ENCODE measurements at places on chromosomes 13 and 19.

DNA sequence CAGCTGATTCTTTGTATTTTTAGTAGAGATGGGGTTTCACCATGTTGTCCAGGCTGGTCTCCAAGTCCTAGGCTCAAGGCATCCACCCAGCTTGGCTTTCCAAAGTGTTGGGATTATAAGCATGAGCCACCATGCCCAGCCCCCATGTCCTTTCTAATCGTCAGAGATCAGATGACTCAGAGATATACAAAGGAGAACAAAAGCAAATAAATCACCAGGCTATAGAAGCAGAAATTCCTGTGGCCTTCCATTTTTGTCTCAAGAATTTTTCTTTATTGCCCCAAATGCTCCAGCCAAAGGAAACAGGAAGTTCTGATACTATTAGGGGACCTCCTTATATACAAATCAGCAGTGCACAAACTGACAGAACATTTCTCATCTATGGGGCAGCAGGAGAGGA is 207.8 kb downstream of the RFC3 start:
- no peaks in the 10 kb centered on the region for H3K36me3 ChIP-seq
- H3K4me3 ChIP-seq: no peak overlapping the region
- no peaks in the 10 kb centered on the region for H3K27me3 ChIP-seq
- H3K4me1 ChIP-seq: no peaks in the 10 kb centered on the region
- H3K27ac ChIP-seq: no peak overlapping the region

- H3K27ac ChIP-seq: no peak overlapping the region
- no peak for DNase-seq
- peaks cover 3% of the 10 kb centered on the region for H3K4me1 ChIP-seq
Measured at GRCh38 chr19:2613507-2614295, 88.8 kb downstream of the GNG7 start.

DNA sequence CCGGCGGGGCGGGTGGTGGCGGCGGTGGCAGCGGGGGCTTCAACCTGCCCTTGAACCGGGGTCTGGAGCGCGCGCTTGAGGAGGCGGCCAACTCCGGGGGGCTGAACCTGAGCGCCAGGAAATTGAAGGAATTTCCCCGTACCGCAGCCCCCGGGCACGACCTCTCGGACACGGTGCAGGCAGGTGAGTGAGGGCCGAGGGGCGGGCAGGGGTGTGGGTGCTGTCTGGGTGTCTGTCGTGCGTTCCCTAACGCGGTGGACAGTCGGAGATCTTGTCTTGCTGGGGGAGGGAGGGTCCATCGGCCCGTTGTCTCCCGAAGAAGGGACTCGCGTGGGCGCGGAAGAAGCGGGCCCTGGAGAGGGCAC is 533 bp downstream of the LRCH1 start:
- no peak for DNase-seq
- no peaks in the 10 kb centered on the region for H3K27me3 ChIP-seq
- H3K4me1 ChIP-seq: peaks cover 36% of the 10 kb centered on the region
- peak overlapping the region; percentile 78 for H3K4me3 ChIP-seq
- peak overlapping the region; percentile 82 for H3K27ac ChIP-seq
- no peaks in the 10 kb centered on the region for H3K36me3 ChIP-seq

- H3K36me3 ChIP-seq: no peaks in the 10 kb centered on the region
- H3K27ac ChIP-seq: no peak overlapping the region
- H3K27me3 ChIP-seq: no peaks in the 10 kb centered on the region
- no peaks in the 10 kb centered on the region for H3K4me1 ChIP-seq
Measured at GRCh38 chr19:11587302-11587974, 9.8 kb upstream of the ZNF627 start.

DNA sequence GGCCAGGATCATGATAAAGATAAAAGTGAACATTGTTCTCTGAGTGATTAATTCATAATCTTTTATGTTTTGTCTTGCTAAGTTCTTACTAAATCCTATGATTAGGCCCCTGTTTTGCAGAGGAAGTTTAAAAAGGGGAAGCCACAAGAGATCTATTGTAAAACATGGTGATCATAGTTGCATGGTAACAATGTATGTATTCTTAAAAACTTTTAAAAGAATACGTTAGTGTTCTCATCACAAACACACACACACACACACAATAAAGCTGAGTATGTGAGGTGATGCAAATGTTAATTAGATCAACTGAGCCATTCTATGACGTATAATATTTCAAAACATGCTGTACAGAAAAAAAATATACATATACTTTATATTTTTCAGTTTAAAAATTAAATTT is 51.2 kb downstream of the MBD3L2B start:
- no peak for DNase-seq
- H3K27ac ChIP-seq: no peak overlapping the region
- H3K36me3 ChIP-seq: no peaks in the 10 kb centered on the region
- H3K4me1 ChIP-seq: no peaks in the 10 kb centered on the region
- no peaks in the 10 kb centered on the region for H3K27me3 ChIP-seq
- no peak overlapping the region for H3K4me3 ChIP-seq

GRCh38 chr13:102003848-102004570 is 397.8 kb downstream of the FGF14 start:
- no peak overlapping the region for H3K4me3 ChIP-seq
- no peaks in the 10 kb centered on the region for H3K27me3 ChIP-seq
- peak overlapping the region; percentile 15 for H3K27ac ChIP-seq
- peaks cover 12% of the 10 kb centered on the region for H3K4me1 ChIP-seq
- no peaks in the 10 kb centered on the region for H3K36me3 ChIP-seq
- no peak for DNase-seq

DNA sequence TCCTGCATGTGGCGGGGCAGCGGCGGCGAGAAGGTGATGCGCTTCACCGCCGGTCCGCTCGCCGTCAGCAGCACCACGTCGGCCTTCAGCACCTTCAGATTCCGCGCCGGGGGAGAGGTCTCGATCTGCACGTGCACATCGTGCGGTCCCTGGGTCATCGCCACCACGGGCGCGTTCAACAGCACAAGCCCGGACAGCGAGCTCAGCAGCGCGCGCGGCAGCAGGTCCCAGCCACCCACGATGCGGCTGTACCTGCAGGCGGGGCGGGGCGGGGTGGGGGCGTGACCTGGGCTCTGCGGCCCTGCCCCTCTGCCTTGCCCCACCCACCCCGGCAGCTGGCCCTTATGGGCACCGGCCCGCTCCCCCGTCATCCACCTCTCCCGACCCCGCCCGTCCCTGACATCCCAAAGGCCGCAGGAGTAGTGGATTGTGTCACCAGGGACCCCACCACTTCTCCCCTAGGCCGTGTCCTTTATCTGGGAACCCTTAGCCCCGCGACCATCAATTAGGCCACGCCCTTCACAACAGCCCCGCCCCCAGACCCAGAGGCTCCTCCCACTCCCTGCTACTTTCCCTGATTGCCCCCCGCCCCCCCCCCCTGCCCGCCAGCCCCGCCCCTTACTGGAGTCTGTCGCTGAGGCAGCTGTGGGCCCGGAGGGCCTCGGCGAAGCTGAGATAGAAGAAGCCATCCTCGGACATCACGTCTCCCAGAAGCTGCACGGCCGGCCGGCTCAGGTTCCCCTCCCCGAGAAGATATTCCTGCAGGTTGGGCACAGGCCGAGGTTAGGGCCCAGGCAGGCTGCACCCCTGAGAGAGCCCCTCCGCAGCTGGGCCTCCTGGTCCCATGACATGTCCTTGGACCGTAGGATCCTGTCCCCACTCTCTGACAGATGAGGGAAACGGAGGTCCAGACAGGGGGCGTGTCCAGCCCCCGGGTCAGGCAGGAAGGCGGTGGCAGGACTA is 6.1 kb downstream of the IL4I1 start:
- H3K36me3 ChIP-seq: no peaks in the 10 kb centered on the region
- no peaks in the 10 kb centered on the region for H3K27me3 ChIP-seq
- DNase-seq: no peak

GRCh38 chr13:97111756-97112155 is 110.4 kb upstream of the MBNL2 start:
- H3K36me3 ChIP-seq: no peaks in the 10 kb centered on the region
- H3K27me3 ChIP-seq: no peaks in the 10 kb centered on the region
- peak overlapping the region; percentile 13 for H3K27ac ChIP-seq
- no peak overlapping the region for H3K4me3 ChIP-seq

GRCh38 chr19:45508417-45508860 is 1.2 kb downstream of the VASP start:
- H3K36me3 ChIP-seq: no peaks in the 10 kb centered on the region
- DNase-seq: no peak
- peak overlapping the region; percentile 99 for H3K27ac ChIP-seq

DNA sequence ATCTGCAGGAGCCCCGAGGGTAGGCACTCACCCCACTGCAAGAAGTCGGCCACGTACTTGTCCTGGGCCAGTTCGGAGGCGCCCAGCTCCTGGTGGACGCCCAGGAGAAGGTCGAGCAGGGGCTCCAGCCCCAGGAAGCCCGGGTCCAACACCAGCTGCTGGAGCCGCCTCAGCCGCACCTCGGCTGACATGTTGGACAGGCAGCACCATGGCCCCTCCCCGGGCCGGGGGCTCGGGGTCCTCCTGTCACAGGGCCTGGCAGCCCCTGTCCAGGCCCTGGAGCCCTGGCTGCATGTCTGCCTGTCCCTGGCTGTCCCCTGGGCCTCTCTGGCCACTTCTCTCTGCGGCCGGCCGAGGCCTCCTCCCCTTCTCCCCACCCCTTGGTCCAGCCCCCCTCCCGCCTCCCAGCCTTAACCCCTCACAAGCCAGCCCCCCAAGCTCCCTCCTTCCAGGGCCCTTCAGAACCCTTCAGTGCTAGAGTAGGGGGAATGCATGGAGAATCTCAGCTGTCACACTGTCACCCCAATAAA is at the start of gene DMPK:
Gene DMPK, minus strand, starts transcription at position 329 of the 530 bp plus-strand sequence. Its CDS starts 138 bp downstream, at position 191.
- peaks cover 25% of the 10 kb centered on the region for H3K36me3 ChIP-seq
- peaks cover 20% of the 10 kb centered on the region for H3K4me1 ChIP-seq
- peak within 1 kb of the TSS; percentile 91 for H3K4me3 ChIP-seq
- no peaks in the 10 kb centered on the region for H3K27me3 ChIP-seq

DNA sequence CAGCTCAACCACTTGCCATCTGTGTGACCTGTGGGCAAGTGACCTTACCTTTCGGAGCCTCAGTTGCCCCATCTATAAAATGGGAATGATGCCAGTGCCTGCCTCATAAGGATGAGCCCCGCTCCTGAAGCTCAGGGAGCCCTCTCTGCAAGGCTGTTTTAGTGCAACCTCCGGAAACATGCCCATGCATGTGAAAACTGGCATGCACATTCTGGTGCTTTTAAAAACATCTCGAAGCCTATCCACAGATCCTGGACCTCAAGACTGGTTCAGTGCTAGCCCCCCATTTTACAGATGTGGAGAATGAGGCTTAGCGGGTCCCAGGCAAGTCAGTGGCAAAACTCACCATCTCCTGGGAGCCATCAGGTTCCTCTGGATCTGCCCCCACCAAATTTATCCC is 5.6 kb downstream of the CADM4 start:
- H3K36me3 ChIP-seq: no peaks in the 10 kb centered on the region
- no peak for DNase-seq
- H3K27me3 ChIP-seq: no peaks in the 10 kb centered on the region
- no peaks in the 10 kb centered on the region for H3K4me1 ChIP-seq
- no peak overlapping the region for H3K27ac ChIP-seq

Measured in thoracic aorta (tissue), 2 donors.